Ovary (tissue), 10 donors: ENCODE measurements at places on chromosomes 13 and 19. TPM values are rescaled to one million over a fixed set of nuclear protein-coding genes. Genes with fewer than 3 reads are reported as not detected.

DNA sequence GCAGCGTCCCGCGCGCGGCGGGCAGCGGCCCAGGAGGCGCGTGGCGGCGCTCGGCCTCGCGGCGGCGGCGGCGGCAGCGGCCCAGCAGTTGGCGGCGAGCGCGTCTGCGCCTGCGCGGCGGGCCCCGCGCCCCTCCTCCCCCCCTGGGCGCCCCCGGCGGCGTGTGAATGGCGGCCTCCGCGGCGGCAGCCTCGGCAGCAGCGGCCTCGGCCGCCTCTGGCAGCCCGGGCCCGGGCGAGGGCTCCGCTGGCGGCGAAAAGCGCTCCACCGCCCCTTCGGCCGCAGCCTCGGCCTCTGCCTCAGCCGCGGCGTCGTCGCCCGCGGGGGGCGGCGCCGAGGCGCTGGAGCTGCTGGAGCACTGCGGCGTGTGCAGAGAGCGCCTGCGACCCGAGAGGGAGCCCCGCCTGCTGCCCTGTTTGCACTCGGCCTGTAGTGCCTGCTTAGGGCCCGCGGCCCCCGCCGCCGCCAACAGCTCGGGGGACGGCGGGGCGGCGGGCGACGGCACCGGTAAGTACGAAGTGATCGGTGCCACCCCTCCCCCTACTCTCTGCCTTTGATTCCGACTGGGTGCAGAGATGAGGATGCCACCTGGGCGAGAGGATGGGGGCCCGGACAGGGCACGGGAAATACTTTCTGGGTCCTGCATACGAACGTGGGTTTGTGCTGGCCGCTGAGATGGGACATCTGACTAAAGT is 874 bp downstream of the TRIM28 start:
- H3K36me3 ChIP-seq: no peaks in the 10 kb centered on the region
- peak; percentile 74 for DNase-seq
- peaks cover 10% of the 10 kb centered on the region for H3K4me1 ChIP-seq
- peak overlapping the region; percentile 79 for H3K4me3 ChIP-seq
- H3K27me3 ChIP-seq: no peaks in the 10 kb centered on the region
- peak overlapping the region; percentile 49 for H3K27ac ChIP-seq

- H3K4me3 ChIP-seq: no peak overlapping the region
- H3K27ac ChIP-seq: no peak overlapping the region
- no peaks in the 10 kb centered on the region for H3K4me1 ChIP-seq
- no peaks in the 10 kb centered on the region for H3K27me3 ChIP-seq
- no peaks in the 10 kb centered on the region for H3K36me3 ChIP-seq
These were observed 16.9 kb downstream of the SLC25A30 start for GRCh38 chr13:45401314-45401713.

DNA sequence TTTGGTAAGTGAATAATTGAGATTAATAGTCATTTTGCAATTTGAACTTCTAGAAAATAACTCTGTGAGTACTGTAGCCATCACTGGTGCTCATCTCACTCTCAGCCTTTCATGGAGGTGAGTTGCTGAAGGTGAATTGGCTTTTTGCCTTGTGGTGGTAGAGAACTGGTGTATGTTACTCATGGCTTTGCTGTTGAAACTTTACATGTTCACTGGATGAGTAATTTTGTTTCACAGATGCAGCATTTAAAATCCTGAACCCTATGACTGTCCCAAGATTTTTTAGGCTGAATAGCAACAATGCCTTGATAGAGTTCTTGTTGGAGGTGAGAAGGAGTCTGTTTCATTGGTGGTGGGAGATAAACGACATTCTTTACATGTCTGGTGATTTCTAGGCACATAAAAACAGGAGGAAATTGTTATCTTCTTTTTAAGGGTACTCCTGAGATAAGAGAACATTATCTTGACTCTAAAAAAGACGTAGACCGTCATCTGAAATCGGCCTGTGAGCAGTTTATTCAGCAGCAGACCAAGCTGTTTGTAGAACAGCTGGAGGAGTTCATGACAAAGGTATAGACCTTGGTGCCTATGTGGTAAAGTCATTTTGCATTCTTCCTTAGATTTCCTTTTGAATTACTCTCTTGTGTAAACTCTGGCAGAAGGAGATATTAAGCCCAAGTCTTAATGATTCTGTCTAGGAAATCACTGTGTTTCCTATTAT is 53.9 kb downstream of the COG3 start:
- no peak overlapping the region for H3K4me3 ChIP-seq
- no peaks in the 10 kb centered on the region for H3K36me3 ChIP-seq
- no peaks in the 10 kb centered on the region for H3K27me3 ChIP-seq
- no peak for DNase-seq

DNA sequence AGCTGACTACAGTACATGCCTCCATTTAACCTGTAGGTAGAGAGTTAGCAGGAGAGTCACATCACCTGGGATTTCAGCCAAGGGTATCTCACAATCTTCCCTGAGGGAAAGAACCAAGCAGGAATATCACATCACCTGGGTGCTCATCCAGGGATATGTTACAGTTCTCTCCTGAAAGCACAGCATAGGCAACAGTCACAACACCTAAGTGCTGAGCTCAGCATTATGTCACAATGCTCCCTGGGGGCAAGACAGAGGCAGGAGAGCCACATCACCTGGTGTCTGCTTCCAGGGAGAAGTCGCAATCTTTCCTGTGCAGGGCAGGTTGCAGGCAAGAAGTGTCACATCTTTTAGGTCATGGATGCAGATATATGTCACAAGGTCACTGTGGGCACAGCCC is 9.4 kb upstream of the ZNF91 start:
- H3K36me3 ChIP-seq: no peaks in the 10 kb centered on the region
- no peak overlapping the region for H3K27ac ChIP-seq
- H3K4me1 ChIP-seq: no peaks in the 10 kb centered on the region
- no peak overlapping the region for H3K4me3 ChIP-seq

DNA sequence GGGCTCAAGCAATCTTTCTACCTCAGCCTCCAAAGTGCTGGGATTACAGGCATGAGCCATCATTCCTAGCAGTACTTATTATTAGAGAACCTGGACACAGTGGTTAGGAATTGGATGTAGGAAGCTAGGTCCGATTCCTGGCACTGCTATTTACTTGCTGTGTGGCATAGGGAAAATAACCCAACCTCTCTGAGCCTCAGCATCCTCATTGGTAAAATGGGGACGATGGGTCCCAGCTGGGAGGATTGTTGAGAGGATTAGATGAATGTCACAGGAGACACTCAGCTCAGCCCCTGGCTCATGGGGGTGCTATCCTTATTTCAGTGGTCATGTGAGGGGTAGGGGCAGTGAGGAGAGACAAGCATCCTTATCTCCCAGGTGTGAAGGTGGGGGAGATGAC is 6.8 kb upstream of the PEPD start:
- DNase-seq: no peak
- H3K27me3 ChIP-seq: no peaks in the 10 kb centered on the region
- no peak overlapping the region for H3K4me3 ChIP-seq
- H3K4me1 ChIP-seq: no peaks in the 10 kb centered on the region

DNA sequence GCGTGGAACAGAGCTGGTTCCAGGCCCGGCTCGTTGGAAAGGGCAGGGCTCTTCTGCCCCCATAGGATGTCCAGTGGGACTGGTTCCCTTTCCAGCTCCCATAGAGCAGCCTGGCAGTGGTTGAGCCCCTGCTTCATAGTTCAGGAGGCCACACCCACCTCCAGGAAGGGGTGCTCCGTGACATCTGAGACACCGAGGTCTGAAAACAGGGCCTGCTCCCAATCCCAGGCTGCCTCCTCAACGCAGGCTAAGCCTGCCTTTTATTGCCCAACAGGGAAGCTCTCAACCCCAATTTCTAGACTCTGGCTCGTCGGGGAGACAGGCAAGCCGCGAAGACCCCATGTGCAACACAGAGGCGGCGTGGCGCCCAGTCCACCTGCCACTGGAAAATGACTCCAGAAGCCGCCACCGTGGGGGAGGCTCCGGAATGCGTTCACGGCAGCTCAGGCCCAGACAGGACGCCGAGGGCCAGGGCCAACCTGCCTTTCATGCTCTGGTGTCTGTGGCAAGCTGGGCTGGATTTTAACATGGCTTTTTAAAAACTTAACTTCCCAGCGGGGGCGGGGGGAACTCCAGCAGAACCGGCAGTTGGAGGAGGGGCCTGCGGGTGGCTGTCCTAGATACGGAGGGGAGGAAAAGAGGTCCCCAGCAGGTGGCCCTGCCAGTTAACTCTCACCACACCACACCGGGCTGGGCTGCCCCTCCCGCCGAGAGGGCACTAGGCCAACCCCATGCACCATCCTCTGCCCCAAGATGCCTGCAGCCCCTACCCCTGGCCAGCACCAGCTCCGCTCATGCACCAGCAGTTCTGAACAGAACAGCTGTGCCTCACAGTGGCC is 17.9 kb upstream of the TINCR start:
- H3K36me3 ChIP-seq: no peaks in the 10 kb centered on the region
- no peak for DNase-seq
- no peak overlapping the region for H3K27ac ChIP-seq

DNA sequence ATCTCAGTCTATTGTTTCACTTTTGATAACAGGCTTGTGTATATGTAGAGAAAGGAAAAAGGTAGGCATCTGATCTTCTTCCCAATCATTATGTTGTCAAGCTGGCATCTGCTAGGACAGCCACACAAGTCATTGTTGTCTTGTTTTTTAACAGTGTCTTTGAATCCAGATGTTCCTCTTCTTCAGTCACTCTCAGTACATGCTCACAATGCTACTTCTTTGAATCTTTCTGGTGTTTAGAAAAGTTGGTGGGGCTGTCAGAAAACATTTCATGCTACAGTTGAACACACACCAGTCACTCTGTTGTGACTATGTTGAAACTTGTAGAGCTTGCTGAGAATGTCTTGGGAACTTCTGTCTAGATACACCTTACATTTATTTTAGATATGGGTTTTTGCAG is 1231.4 kb upstream of the MIR17HG start:
- no peak for DNase-seq
- no peak overlapping the region for H3K4me3 ChIP-seq
- no peaks in the 10 kb centered on the region for H3K36me3 ChIP-seq
- H3K27me3 ChIP-seq: peaks cover 2% of the 10 kb centered on the region
- H3K27ac ChIP-seq: no peak overlapping the region
- no peaks in the 10 kb centered on the region for H3K4me1 ChIP-seq

GRCh38 chr19:10713317-10713716 is 4.6 kb upstream of the DNM2 start:
- H3K4me1 ChIP-seq: no peaks in the 10 kb centered on the region
- no peaks in the 10 kb centered on the region for H3K36me3 ChIP-seq
- H3K27me3 ChIP-seq: no peaks in the 10 kb centered on the region
- H3K27ac ChIP-seq: no peak overlapping the region

DNA sequence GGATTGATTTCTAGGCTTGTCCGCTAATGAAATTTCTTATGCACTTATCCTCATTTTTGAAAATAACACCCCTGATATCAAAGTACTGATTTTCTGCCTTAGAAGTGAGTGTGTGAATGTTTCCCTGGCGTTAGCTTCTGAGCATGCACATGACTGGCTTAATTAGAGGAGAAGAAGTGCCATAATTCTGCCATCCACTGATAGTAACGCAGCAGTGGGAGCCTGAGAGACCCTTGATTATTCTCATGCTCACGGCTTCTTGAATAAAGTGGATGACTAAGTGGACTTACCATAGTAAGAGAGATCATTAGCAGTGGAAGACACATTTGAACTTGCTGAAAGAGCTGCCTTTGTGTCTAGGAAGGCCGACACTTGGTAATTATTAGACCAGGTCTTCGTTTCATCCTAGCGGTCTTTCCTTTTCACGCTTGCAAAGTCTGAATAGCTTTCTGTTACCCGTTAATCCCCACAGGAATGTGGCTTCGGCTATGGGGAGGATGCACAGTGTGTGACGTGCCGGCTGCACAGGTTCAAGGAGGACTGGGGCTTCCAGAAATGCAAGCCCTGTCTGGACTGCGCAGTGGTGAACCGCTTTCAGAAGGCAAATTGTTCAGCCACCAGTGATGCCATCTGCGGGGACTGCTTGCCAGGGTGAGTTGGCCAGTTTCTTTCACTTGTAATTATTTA is 45.3 kb downstream of the TNFRSF19 start:
- H3K27me3 ChIP-seq: no peaks in the 10 kb centered on the region
- peaks cover 6% of the 10 kb centered on the region for H3K4me1 ChIP-seq
- H3K36me3 ChIP-seq: no peaks in the 10 kb centered on the region
- DNase-seq: no peak

DNA sequence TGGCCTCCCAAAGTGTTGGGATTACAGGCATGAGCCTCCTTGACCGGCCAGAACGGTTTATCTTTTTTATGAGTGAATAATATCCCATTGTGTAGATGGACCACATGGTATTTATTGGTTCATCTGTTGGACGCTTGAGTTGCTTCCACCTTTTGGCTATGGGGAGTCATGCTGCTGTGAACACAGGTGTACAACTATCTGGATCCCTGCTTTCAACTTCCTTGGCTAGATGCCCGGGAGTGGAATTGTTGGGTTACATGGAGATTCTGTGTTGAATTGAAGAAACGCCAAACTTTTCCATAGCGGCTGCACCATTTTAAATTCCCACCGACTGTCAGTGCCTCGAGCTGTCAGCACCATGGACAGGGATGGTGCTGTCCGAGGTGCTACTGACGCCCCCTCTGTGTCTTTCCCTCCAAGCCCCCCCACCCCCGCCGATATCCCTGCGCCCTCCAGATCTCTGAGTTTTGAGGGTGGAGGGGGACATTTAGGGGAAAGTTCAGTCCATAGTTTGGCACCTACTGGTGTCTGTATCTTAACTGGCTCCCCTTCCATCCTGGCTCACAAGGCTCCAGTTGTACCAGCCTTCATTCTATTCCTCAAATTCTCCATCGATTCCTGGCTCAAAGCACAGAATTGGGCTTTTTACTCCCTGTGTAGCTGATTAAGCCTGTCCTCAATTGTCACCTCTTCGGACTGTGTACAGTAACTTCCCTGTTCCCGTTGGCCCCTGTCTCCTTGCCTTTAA is 27.3 kb downstream of the PNPLA6 start:
- H3K4me3 ChIP-seq: no peak overlapping the region
- H3K36me3 ChIP-seq: no peaks in the 10 kb centered on the region
- no peak overlapping the region for H3K27ac ChIP-seq
- no peak for DNase-seq
- H3K4me1 ChIP-seq: no peaks in the 10 kb centered on the region
- no peaks in the 10 kb centered on the region for H3K27me3 ChIP-seq

GRCh38 chr13:76879203-76879882 is 6.9 kb downstream of the KCTD12 start:
- H3K36me3 ChIP-seq: no peaks in the 10 kb centered on the region
- no peak overlapping the region for H3K4me3 ChIP-seq
- no peak overlapping the region for H3K27ac ChIP-seq
- H3K27me3 ChIP-seq: no peaks in the 10 kb centered on the region
- peak; percentile 25 for DNase-seq

- no peaks in the 10 kb centered on the region for H3K36me3 ChIP-seq
- no peak overlapping the region for H3K4me3 ChIP-seq
- H3K27ac ChIP-seq: no peak overlapping the region
- H3K4me1 ChIP-seq: peaks cover 28% of the 10 kb centered on the region
- DNase-seq: no peak
- no peaks in the 10 kb centered on the region for H3K27me3 ChIP-seq
These were observed 17.6 kb downstream of the KDM4B start for GRCh38 chr19:4986471-4986891.

Gene ZNF43
- 22.7 TPM for total RNA-seq

Gene PLPP2
- 5.4 TPM for total RNA-seq

Gene PRSS57
- total RNA-seq: 0.33 TPM

Gene ZNF790
- 9.1 TPM for total RNA-seq

Gene KLK15
- not detected for total RNA-seq

Gene RGL3
- 2.2 TPM for total RNA-seq

Gene KLK3
- total RNA-seq: not detected

Gene CEACAM21
- total RNA-seq: not detected

Gene LHB
- total RNA-seq: not detected
